Pancreas (tissue), 10 donors: ENCODE measurements at places on chromosomes 4 and X. TPM values are rescaled to one million over a fixed set of nuclear protein-coding genes. Genes with fewer than 3 reads are reported as not detected.

- H3K36me3 ChIP-seq = no peaks in the 10 kb centered on the region
- H3K4me3 ChIP-seq = no peak overlapping the region
- no peaks in the 10 kb centered on the region for H3K27me3 ChIP-seq
These were observed 73.4 kb downstream of the FRMPD3 start for GRCh38 chrX:107522901-107523300.

SLC49A3 gene
- 6.5 TPM for total RNA-seq

ATG4A gene
- 12.5 TPM for total RNA-seq

AREG gene
- 0.69 TPM for total RNA-seq
